ENCODE measurements at places on chromosomes 1 and 21. TPM values are rescaled to one million over a fixed set of nuclear protein-coding genes. Genes with fewer than 3 reads are reported as not detected.

DNA sequence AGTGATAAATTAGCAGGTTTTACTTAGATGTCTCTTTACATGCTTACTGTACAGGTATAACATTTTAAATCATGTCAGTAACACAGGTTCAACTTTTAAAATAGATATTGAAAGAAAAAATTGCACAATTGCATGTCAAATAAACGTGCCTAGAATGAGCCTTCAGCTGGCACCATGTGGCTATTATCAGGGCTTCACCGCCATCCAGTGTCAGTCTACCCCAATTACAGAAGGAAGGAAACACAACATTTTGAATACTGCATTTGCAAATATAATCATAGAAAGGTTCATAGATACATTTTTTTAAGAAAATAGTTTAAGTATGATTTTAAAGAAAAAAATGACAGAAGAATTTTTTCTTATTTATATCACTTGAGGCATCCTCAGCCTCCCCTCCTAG lies 47.5 kb upstream of the SERTAD4 start:
- DNase-seq: no peak
- no peak overlapping the region for H3K27ac ChIP-seq
- no peak overlapping the region for H3K4me3 ChIP-seq
- H3K27me3 ChIP-seq: no peaks in the 10 kb centered on the region
- no peaks in the 10 kb centered on the region for H3K36me3 ChIP-seq
- H3K4me1 ChIP-seq: no peaks in the 10 kb centered on the region

The PRAMEF15 gene
- total RNA-seq: not detected

The NHLH2 gene
- 0.41 TPM for total RNA-seq

The EFNA1 gene
- total RNA-seq: 144 TPM

DNA sequence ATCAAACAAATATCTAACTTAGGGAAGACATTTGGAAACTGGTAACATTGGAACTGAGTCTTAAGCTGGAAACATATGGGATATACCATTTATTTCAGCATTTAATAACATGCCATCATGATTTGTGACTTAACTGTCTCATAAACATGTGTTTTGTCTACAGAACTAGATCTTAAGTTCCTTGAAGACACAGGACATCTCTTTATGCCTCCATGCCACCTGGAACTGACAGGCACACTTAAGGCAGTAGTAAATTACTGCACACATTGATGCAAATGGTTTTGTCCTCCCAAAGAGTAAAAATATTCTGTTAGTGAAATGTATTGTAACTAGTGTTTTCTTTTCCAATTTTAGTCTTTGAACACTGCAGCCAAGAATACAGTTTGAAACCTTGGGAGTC lies 1.6 kb upstream of the EXO1 start:
- H3K4me3 ChIP-seq: no peak overlapping the region
- DNase-seq: no peak
- no peaks in the 10 kb centered on the region for H3K36me3 ChIP-seq
- H3K27me3 ChIP-seq: no peaks in the 10 kb centered on the region
- peaks cover 10% of the 10 kb centered on the region for H3K4me1 ChIP-seq

The LMOD1 gene
- total RNA-seq: 24.2 TPM

The TINAGL1 gene
- total RNA-seq: 64.5 TPM

GRCh38 chr1:98205291-98206017 lies 284.6 kb upstream of the DPYD start:
- H3K4me1 ChIP-seq: no peaks in the 10 kb centered on the region
- no peaks in the 10 kb centered on the region for H3K36me3 ChIP-seq
- no peaks in the 10 kb centered on the region for H3K27me3 ChIP-seq
- no peak for DNase-seq
- no peak overlapping the region for H3K27ac ChIP-seq
- no peak overlapping the region for H3K4me3 ChIP-seq

The NR1I3 gene
- total RNA-seq: not detected

Measured in lower lobe of right lung (tissue), 2 donors.